ENCODE measurements at places on chromosomes 6 and 20.

DNA sequence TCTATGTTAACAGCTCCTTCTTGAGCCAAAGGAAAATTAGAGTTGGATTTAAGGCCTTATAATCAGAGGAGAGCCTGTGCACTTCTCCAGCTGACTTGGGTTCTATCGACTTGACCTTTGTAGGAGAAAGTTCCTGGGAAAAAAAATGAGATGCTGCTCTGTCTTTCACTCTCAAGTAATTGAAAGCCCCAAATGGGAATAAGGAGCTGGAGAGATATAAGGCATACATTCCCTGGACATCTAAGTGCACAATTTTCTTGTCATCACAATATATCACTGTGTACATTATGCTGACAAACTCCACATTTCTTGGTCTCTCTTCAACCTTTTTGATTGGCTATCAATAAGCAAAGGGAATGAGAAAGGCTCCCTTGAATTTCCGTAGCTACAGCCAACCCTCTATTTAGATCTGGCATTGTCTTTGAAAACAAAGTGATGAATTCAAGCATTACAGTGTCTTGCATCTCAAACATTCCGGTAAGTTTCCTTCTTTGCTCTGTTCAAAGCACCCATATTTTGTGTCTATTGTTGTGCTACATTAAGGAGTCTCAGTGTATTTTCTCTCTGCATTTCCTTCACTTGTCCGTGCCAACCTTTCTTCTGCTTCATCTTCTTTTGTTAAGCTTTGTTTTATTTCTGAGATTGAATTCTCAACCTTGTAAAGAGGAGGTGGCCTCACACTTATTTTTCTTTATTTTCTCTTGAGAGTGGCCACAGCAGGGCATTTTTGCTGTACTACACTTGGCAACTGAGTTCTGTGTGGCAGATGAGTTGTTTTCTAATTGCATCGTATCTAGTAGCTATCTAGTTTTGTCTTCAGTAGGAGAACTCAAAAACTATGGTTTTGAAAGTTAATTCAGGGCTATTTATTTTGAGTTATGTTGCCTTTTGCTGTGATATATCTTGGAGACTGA lies 450.3 kb upstream of the MAN1A1 start:
- no peak for DNase-seq

- DNase-seq = no peak
These were observed 56.2 kb upstream of the BMP6 start for GRCh38 chr6:7669742-7670141.

GRCh38 chr20:63555661-63556381 lies 1.9 kb downstream of the FNDC11 start:
- DNase-seq = no peak

GRCh38 chr20:14445902-14446301 lies 108.5 kb upstream of the FLRT3 start:
- DNase-seq = no peak

DNA sequence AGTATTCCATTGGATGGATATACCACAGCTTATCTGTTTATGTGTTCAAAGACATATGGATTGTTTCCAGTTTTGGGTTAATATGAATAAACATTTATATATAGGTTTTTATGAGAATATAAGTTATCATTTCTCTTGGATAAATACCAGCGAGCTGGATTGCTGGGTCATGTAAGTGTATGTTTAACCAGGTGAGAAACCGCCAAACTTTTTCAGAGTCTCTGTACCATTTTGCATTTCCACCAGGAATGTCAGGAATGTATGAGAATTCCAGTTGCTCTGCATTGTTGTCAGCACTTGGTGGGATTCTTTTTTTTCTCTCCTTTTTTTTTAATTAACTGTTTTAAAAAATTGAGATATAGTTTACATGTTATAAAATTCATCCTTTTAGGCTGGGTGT lies 52.1 kb downstream of the PHF20 start:
- no peak for DNase-seq

DNA sequence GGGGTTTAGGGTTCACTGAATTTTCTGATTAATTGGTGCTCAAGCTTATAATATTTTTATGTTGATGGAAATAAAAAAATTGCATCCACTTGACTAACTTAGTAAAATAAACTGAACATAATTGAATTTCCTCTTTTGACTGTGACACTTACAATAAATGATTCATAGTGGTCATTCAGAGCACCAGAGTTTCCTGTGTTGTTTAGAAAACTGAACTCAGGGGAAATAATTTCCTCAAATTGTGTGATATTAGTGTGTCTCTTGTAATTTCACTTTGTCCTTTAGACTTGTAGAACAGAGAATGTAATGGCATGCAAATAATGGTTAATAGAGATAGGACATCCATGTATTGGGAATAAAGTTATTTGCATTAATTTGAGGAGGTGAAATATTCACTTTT lies 319.7 kb upstream of the MAN1A1 start:
- DNase-seq = no peak

GRCh38 chr6:158757753-158758090 lies 61.4 kb downstream of the EZR start:
- DNase-seq = peak; percentile 30

DNA sequence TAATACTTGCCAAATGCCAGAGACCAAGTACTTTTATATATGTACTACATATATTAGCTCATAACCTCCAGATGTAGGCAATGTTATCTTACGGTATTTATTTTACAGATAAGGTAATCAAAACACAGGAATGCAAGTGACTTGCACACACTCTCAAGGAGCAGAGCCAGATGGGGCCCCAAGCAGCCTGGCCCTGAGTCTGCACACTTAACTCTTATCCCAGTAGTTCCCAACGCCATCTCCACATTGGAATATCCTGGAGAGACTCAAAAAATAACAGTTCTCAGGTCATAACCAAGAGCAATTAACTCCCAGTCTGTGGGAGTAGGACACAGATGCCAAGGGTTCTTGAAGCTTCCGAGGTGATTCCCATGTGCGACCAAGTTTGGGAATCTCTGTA lies 398.7 kb downstream of the PHF3 start:
- DNase-seq = no peak

- DNase-seq = no peak
These were observed 411 bp upstream of the SCUBE3 start for GRCh38 chr6:35213298-35213791.

DNA sequence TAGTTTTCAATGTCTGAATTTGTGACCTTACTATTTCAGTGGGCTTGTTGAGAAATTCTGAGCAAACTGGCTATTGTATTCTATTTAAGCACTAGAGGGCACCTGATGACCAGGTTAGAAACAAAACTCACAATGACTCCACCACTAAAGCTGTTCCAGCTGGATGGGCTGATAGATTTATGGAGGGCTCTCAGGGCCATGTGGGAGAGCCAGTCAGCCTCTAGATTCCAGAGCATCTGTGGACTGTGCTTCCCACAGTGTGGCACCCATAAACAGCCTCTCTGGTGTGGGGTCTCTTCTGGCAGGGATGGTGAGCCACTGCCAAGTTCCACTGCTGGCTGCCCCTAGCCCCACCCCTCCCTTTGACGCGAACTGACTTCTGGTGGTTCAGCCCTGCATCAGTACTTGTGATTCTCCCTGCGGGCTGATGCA lies 29.2 kb downstream of the C6orf58 start:
- DNase-seq = peak; percentile 26

DNA sequence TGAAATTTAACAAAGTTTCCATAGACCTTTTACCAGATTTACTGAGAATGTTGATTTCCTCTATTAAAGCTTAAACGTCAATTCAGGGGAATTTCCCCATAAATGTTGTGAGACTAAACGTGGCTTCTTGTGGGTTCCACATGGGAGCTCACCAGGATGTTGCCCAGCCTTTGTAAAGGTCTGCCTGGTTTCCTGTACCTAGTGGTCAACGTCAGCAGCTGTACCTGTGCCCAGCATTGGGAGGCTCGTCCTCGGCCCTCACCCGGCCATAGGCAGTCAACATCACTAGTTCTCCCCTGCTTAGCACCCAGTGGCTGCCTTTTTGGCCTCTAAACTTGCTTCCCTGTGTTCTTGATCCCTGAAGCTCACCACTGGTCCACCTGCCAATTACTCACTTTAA lies 22.1 kb upstream of the CD83 start:
- no peak for DNase-seq
